ENCODE measurements at places on chromosomes 6 and 20. TPM values are rescaled to one million over a fixed set of nuclear protein-coding genes. Genes with fewer than 3 reads are reported as not detected.

- DNase-seq = no peak
Observed at GRCh38 chr6:17957498-17957897, 29.9 kb downstream of the KIF13A start.

DNA sequence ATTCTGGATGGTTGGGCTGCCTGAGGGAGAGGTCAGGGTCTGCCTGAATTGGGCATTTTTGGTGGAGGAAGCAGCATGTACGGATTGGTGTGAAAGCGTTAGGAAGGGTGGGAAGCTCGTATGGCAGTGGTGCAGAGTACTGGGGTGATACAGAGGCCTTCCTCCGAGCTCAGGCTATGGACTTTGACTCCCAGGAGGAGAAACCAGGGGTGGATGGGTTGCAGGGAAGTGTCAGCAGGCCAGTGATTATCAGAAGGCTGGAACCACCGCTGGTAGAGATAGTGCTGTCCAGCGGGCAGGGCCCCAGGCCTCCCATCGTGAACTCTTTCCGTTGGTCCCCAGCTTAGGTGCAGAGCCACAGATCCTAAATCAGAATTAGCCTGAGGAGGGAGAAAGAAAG is 5.3 kb downstream of the WFDC5 start:
- no peak for DNase-seq

- no peak for DNase-seq
Observed at GRCh38 chr6:154984146-154984545, 11.0 kb upstream of the TIAM2 start.

- no peak for DNase-seq
Observed at GRCh38 chr6:158013904-158014504, 32.3 kb downstream of the SYNJ2 start.

DNA sequence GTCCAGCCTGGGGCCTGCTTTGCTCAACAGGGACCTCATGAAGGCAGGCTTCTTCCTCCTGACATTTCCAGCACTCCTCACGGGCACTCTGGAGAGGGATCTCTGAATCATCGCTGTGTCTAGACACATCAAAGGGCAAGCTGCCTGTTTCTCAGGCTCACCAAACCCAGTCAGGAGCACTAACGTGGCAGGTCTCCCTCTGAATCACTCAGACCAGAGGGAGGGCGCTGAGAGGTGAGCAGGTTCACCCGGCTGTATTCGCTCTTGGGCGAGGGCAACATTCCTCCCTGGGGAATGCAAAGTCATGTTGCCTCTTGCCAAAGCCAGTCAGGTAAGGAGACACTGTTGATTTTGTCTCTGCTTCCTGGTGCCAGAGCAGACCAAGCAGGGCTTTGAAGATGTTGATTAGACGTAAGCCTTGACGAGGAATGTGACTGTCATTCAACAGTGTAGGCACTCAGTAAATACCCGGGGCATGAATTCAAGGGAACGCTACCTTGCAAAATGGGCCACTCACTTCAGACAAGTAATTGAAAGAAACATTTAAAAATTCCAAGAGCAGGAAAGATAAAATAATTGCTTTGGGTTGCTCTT is 50.1 kb downstream of the CYP24A1 start:
- DNase-seq = peak; percentile 71

GRCh38 chr20:325889-326644 is 715 bp downstream of the SOX12 start:
- peak; percentile 64 for DNase-seq

GRCh38 chr6:32662099-32662498 is 4.4 kb downstream of the HLA-DQB1 start:
- DNase-seq = no peak

DNA sequence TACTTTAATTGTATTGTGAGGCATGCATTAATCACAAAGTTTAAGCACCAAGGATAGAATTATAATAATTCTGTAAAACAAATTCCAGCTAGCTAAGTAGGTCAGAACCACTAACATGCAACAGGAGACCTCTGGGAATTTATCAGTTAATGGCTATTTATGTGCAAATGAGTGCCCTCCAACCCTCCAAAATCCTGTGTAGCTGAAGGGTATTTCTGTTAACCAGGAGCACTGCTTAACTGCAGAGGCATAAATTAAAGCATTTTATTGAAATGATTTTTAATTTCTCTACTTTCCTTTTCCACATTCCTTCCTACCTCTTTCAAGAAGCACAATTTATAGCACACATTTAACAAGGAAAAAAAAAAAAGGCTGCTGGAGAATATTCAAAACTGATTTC is 77.0 kb downstream of the MMS22L start:
- DNase-seq = no peak

- no peak for DNase-seq
Observed at GRCh38 chr20:21682521-21682954, 22.9 kb upstream of the PAX1 start.

GRCh38 chr6:110646951-110647910 is 168.0 kb downstream of the CDK19 start:
- DNase-seq = no peak

DNA sequence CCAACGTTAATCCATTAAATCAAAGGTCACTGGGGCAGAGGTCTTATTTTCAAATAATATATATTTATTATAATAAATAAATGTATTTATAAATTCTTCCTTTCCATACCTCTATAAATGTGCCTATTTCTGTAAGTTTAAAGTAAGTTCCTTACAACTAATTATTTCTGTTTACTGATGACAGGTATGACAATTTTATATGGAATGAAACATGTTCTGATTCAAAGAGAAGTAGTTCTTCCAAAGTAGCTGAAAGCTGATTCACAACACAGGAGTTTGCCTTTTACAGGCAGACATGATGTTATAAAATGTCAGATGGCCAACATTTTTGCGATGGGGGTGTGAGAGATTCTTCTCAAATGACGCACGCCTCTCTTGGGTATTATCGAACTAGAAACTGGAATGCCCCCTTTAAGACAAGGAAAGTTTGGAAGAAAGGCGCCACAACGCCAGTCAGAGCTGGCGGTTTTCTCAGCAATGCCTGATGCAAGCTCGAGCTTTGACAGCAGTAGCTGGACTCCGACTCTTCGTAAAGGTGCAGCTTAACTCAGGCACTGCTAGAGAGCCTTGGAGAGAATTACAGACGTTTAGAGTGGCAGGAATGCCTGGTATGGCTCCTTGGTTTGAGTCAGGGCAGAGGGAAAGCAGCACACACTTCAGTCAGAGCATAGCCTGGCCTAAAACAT is 92.1 kb downstream of the FOXC1 start:
- DNase-seq = no peak

- no peak for DNase-seq
Observed at GRCh38 chr20:24960302-24960801, 11.3 kb downstream of the CST7 start.

- DNase-seq = no peak
Observed at GRCh38 chr6:21228411-21228810, 365.1 kb upstream of the SOX4 start.

- no peak for DNase-seq
Observed at GRCh38 chr6:128855581-128856085, 27.3 kb upstream of the LAMA2 start.

GRCh38 chr20:59404749-59405148 is 104.3 kb downstream of the EDN3 start:
- no peak for DNase-seq

- DNase-seq = no peak
Observed at GRCh38 chr20:19789009-19789408, 31.0 kb downstream of the RIN2 start.

DNA sequence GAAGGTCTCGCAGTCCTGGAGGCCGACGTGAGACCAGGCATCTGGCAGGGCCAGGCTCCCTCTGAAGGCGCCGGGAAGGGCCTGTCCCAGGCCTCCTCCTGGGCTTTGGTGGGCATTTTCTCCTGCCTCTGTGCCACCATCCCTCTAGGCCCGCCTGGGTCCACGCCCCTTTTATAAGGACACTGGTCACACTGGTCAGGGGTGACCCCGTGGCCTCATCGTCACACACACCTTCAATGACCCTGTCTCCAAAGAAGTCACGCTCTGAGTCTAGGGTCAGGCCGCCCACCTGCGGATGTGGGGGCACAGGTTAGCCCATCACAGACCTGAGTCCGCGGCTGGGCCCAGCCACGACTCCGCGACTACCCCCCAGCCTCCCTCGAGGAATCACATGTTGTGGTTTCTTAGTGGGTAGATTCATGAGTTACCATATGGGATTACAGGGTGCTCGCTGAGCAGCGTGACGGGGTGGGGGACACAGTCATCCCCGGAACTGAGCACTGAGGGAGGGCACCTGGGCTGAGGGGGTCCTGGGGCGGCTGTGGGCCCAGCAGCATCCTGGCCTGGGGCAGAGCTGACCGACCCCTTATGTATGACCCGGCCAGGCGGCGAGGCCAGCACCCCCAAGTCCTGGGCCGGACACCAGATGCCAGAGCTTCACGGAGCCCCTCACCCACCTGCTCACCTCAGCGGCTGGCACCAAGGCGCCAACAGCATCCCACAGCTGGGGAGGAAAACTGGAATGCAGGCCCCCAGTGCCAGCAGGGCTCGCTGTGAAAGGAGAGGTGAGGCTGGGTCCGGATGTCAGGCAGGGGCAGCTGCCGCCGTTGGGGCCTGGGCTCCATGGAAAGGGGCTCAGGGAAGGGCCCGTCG is 115.9 kb downstream of the DLL1 start:
- DNase-seq = no peak

GRCh38 chr6:26408828-26409730 is 7.0 kb downstream of the BTN3A1 start:
- no peak for DNase-seq

DNA sequence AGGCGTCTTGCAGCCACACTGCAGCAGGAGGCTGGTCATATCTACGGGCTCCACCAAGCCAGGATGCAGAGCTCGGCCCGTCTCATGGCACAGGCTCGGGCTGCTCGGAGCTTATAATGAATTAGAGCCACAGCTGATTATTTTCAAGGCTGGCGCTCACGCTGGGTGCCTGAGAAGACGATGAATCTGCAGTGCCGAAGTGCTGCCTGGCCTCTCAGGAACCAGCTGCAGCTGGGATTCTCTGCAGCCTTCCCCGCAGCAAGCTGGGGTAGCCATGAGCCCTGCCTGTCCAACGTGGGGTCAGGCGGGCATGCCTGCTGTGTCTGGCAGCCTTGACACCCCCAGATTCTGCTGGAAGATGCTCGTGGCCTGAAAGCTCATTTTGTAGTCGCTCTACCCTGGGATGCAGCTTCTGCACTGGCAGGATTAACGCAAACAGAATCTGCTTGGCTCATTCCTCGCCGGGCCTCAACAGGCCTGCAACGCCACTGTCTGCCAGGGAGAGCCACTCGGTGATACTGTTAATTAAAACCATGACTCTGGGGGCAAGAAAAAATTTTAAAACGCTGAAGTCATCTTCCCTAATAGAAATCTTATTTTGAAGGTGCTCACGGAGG is 104.3 kb downstream of the CDH26 start:
- no peak for DNase-seq

GRCh38 chr20:33731693-33732165 is at the start of gene ZNF341:
ZNF341 (plus strand) TSS chr20:33731996; CDS start chr20:33732022, 26 bp downstream.
- peak; percentile 94 for DNase-seq

DNA sequence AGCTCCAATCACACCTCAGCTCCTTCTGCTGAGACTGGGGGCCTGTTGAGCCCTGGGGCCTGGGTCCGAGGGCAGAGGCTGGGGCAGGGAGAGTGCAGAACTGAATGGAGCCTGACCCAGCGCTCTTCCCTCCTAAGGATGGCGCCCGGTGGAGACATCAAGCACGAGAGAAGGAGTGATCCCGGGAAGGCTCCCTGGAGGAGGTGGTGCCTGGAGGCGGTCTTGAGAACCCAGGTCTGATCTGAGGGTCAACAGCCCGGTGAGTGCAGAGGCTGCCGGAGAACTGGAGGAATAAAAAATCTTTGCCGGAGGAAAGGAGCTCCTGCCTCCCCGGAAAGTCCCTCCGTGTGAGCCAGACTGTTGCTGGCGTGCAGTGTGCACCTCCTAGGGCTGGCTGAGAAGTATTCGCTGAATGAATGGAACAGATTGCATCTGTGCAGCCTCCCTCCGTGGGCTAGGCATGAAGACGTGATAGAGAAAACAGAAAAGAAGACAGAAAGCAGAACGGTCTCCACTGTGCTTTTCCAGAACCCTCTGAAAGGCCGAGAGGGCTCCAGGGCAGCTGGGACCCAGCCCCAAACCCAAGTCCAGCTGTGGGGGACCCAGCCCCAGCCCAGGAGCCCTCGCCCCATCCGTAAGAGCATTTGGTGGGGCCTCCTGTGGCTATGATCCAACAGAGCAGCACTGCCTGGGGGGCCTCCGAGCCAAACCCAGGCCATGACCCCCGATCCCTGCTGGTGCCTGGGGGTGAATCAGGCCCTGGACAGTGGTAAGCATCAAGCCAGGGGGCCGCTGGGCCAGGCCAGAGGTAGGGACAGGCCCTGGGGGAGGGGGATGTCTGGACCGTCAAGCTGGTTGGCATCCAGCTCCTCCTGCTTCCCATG is 6.9 kb upstream of the HRH3 start:
- DNase-seq = no peak

DNA sequence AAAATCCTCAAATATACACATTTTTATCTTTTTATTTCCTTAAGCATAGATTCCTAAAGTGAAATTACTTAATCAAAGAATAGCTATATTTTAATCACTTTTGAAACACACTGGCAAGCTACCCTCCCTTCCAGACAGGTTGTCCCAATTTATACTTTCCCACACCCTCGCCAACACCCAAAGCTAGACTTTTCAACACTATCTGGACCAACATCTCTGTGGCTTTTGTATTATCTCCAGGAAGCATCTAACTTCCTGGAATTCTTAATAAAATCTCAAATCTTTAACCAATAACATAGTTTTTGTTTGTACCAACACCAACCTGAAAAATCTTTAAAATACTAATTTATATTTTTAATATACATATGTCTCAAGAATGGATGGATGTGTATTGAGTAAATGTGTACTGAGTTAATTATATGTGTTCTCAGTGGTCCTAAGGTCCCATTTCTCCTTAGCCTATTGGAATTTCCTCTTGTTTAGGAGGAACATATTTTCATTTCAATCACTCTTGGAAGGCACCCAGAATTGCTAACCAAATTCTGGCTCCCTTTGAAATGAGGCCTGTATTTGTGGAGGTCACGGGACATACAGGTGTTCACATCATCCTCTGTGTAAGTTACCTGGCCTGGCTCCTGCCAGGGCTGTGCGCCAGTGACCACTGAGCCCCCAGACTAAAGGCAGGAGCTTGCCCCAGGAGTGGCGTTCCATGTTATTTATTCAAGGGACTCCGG is 17.4 kb upstream of the GFOD1 start:
- DNase-seq = no peak

HLA-DOA gene
- total RNA-seq = 1.8 TPM

TREM1 gene
- 1.2 TPM for total RNA-seq

PAK5 gene
- not detected for total RNA-seq

ELOVL2 gene
- 0.12 TPM for total RNA-seq

NMBR gene
- total RNA-seq = not detected

ENPP5 gene
- total RNA-seq = 4.0 TPM

PLN gene
- 145 TPM for total RNA-seq

MLIP gene
- total RNA-seq = 2.3 TPM

OPRL1 gene
- 0.39 TPM for total RNA-seq

CRYBG1 gene
- total RNA-seq = 26.6 TPM

All from mucosa of descending colon (tissue), 3 donors.